Subcutaneous adipose tissue (tissue), 4 donors: ENCODE measurements at places on chromosomes 11 and 22. TPM values are rescaled to one million over a fixed set of nuclear protein-coding genes. Genes with fewer than 3 reads are reported as not detected.

GAL gene
- not detected for total RNA-seq

OR56A4 gene
- total RNA-seq = not detected

SMTNL1 gene
- total RNA-seq = not detected

ASPHD2 gene
- total RNA-seq = 0.49 TPM

OR10V1 gene
- not detected for total RNA-seq

CHRM1 gene
- total RNA-seq = not detected

KRTAP5-11 gene
- total RNA-seq = not detected

PTGDR2 gene
- total RNA-seq = not detected

FOLH1 gene
- not detected for total RNA-seq

MMP13 gene
- total RNA-seq = 0.44 TPM

MS4A4A gene
- 134 TPM for total RNA-seq

TMPRSS5 gene
- 0.34 TPM for total RNA-seq

MRGPRG gene
- not detected for total RNA-seq

CALCB gene
- not detected for total RNA-seq

TRIM3 gene
- total RNA-seq = 18.4 TPM

CD3E gene
- total RNA-seq = 2.1 TPM
